ENCODE measurements at places on chromosomes 7 and 10. TPM values are rescaled to one million over a fixed set of nuclear protein-coding genes. Genes with fewer than 3 reads are reported as not detected.

TWIST1 gene
- 31.2 TPM for total RNA-seq

TRRAP gene
- 20.6 TPM for total RNA-seq

DYNC1I1 gene
- 0.17 TPM for total RNA-seq

HERPUD2 gene
- 32.5 TPM for total RNA-seq

PRTFDC1 gene
- total RNA-seq, result 18.5 TPM

TSPAN14 gene
- 12.1 TPM for total RNA-seq

ADCY1 gene
- total RNA-seq, result 0.51 TPM

PPP1R17 gene
- not detected for total RNA-seq

PRPS1L1 gene
- total RNA-seq, result not detected

DEPP1 gene
- total RNA-seq, result 97.3 TPM

RELN gene
- total RNA-seq, result 0.33 TPM

AGR2 gene
- total RNA-seq, result not detected

CARD11 gene
- total RNA-seq, result not detected

LRRC72 gene
- not detected for total RNA-seq

VCL gene
- total RNA-seq, result 161 TPM

LBX1 gene
- under 0.01 TPM for total RNA-seq

MORN4 gene
- 6.4 TPM for total RNA-seq

AFAP1L2 gene
- 0.77 TPM for total RNA-seq

FAM24B gene
- total RNA-seq, result 6.8 TPM

PTN gene
- 13.9 TPM for total RNA-seq

NEURL1 gene
- total RNA-seq, result not detected

ACSL5 gene
- 1.7 TPM for total RNA-seq

ANK3 gene
- 0.50 TPM for total RNA-seq

ZDHHC4 gene
- 65.2 TPM for total RNA-seq

DKK1 gene
- 54.4 TPM for total RNA-seq

NPVF gene
- not detected for total RNA-seq

SCART1 gene
- total RNA-seq, result 1.3 TPM

IDI2 gene
- total RNA-seq, result not detected

PROSER2 gene
- 1.8 TPM for total RNA-seq

RTKN2 gene
- 0.51 TPM for total RNA-seq

SLC39A12 gene
- total RNA-seq, result not detected

PALD1 gene
- total RNA-seq, result 0.33 TPM

PIP gene
- not detected for total RNA-seq

TLL2 gene
- total RNA-seq, result 0.17 TPM

GARIN1A gene
- 1.5 TPM for total RNA-seq

ABCA13 gene
- 0.26 TPM for total RNA-seq
